T-helper 9 cell (primary cell): ENCODE measurements at places on chromosomes 6 and 20.
A peak's percentile ranks its signal among the peaks of the same experiment; 100 is the strongest.

GRCh38 chr20:22560817-22561216, 23.6 kb downstream of the FOXA2 start:
- no peak for DNase-seq

DNA sequence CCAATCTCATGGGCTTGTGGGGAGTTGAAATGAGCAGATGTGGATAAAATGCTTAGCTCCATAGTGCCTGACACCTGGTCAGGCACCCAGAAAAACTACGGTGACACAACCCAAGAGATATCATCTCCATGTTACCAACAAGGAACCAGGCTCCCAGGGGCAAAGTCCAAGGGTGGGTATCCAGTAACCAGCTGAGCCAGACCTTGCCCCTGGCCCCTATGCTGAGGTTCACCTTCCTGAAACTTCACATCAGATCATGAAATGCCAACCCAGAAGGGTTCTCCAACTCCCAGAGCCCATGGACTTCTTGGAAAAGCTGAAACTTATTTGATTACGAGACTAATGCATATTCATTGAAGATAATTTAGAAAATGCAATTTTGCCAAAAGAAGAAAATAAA, 141.8 kb upstream of the KCNG1 start:
- DNase-seq, result no peak

- DNase-seq, result no peak
These were observed 791 bp upstream of the STX11 start for GRCh38 chr6:144149558-144149893.

GRCh38 chr6:23696992-23697391, 429.0 kb upstream of the NRSN1 start:
- DNase-seq, result no peak

- DNase-seq, result no peak
These were observed 47.2 kb upstream of the CCN2 start for GRCh38 chr6:131998255-131998982.

GRCh38 chr6:152636021-152636608, 1.0 kb downstream of the SYNE1 start:
- no peak for DNase-seq

GRCh38 chr6:137717074-137718073, 149.7 kb upstream of the TNFAIP3 start:
- DNase-seq, result peak; percentile 74
